Stimulated activated CD8-positive, alpha-beta memory T cell treated with anti-CD3 and anti-CD28 coated beads, Interleukin-7, amount 100 ng/mL, for 24 hours (primary cell): ENCODE measurements at places on chromosomes 16 and 17.
A peak's percentile ranks its signal among the peaks of the same experiment; 100 is the strongest.

- no peak for DNase-seq
Measured at GRCh38 chr16:84836234-84836647, 16.5 kb downstream of the CRISPLD2 start.

- no peak for DNase-seq
Measured at GRCh38 chr17:45081047-45081703, 20.1 kb downstream of the NMT1 start.

GRCh38 chr17:39225959-39226683 is 376 bp upstream of the STAC2 start:
- peak; percentile 43 for DNase-seq

DNA sequence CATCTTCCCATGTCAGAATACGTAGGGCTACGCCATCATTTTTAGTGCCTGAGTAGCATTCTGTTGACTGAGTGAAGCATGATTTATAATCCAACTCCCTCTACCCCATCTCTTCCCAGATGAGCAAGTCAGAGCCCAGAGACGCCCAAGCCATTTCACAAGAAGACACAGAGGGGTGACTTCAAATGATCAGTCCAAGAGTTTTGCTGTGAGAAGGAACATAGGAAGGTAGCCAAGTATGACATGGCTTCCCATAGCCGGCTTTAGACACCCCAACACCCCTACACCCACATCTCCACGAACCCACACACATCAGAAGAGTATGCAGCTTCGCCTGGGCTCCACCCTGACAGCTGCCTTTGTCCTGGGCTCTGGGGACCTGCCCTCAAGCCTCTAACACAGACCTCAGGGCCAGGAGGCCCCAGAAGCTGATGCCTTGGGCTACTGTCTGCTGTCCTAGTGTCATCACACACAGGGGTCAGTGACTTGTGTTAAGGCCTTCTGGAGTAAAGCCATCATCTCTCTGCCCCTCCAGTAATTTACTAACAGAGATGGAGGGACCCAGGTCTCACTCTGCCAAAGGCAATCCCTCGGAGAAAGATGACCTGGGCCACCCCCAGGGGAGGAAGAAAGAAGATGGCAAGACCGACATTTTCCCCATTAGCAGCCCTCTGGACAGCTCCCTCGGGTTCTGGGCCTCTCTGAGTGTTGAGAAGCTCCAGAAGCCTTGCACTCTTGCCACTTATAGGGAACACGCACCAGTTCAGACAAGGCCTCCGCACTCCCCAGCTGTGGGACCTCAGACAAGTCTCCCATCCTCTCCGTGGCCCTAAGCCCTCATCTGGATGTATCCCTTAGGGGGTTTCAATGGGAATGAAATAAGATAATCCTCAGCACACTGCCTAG is 38.7 kb upstream of the MRPS23 start:
- no peak for DNase-seq

GRCh38 chr17:35947156-35947585 is 3.7 kb upstream of the LYZL6 start:
- peak; percentile 35 for DNase-seq

DNA sequence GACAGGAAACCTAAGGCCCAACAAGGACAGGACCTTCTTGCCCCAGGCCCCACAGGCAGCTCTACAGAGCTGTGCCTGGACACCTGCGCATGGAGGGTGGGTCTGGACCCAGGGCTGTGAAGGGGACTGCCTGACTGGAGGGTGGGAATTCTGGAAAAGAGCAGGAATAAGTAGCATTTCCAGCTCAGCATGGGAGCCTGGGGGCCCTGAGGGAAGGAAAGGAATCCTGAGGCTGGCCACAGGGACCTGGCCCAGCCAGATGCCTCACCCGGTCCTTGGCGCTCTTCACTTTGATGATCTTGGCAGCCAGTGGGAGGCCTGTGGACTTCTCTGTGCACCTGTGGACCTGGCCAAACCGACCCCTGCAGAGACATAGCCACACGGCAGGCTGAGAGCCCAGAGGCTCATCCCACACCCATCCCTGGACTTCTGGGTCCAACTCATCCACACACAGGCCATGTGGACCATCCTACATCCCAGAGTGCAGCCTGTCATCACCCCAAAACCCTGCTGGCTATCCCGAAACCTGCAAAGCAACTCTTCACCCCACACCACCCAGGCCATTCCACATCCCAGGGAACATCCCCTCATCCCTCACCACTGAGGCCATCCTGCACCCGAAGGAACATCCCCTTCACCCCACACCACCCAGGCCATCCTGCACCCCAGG is 18.7 kb downstream of the MYLK3 start:
- DNase-seq, result no peak

DNA sequence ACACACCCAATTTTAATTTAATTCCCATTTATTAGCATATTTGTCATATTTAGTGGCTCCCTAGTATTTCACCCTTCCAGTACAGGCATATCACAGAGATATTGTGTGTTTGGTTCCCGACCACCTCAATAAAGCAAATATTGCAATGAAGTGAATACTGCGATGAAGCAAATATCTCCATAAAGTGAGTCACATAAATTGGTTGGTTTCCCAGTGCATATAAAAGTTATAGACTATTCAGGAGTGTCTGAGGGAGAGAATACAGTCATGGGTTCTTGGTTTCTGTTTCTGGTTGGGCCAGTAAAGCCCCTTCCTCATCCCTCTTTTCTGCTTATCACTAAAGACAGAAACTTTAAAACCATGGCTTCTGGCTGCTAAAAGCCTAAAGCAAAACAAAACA is 295.4 kb upstream of the AXIN2 start:
- DNase-seq, result no peak

- no peak for DNase-seq
Measured at GRCh38 chr17:28716740-28717577, 709 bp downstream of the RAB34 start.

- DNase-seq, result no peak
Measured at GRCh38 chr16:27760789-27761176, 210.8 kb downstream of the KATNIP start.

- DNase-seq, result no peak
Measured at GRCh38 chr16:82509691-82510430, 116.9 kb upstream of the CDH13 start.

- no peak for DNase-seq
Measured at GRCh38 chr17:39711851-39712250, 12.0 kb downstream of the ERBB2 start.

DNA sequence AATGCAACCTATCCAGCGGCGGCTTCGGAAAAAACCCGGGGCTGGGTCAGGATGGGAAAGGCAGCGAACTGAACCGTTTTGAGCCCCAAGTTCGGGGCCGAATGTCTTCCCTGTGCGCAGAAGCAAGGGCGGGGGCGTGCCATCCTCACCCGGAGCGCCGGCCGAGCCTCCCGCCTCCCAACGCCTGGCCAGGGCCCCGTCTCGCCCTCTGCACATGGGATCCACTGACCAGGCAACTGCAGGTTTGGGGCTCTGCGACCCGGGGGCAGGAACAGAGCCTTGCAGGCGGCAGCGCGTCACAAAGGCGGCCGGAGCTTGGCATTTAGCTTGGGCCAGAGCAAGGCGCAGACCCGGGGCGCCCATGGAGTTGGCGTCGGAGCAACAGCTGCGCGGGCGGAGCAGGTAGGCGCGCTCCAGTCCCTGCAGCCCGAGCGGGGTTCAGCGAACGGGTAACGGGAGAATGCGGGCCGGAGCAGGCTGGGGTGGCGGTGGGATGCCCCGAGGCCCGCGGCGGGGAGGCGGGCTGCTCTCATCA is at the start of gene FBXO39:
Gene FBXO39 (plus strand): TSS at position 345 of the 535 bp plus-strand sequence. CDS start 3,654 bp downstream, outside the sequence.
- DNase-seq, result no peak

DNA sequence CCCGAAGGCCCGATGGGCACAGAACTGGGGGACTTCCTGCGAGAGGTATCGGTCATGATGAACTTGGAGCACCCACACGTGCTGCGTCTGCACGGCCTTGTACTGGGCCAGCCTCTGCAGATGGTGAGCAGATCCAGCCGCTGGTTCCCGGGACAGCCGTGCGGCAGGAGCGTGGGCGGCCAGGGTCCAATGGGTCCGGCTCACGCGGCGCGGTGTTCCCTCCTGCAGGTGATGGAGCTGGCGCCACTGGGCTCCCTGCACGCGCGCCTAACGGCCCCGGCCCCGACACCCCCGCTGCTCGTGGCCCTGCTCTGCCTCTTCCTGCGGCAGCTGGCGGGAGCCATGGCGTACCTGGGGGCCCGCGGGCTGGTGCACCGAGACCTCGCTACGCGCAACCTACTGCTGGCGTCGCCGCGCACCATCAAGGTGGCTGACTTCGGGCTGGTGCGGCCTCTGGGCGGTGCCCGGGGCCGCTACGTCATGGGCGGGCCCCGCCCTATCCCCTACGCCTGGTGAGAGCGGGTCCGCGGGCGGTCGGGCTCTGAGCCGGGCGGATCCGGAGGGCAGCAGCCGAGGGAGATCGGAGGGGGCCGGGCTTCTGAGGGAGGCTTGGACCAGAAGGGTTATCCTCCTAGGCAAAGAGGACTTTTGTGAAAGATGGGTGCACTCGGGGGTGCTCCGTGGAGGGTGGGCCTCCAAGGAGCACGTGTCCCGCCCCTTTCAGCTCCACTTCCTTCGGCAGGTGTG is 3.0 kb downstream of the TNK1 start:
- peak; percentile 36 for DNase-seq

GRCh38 chr16:81251871-81252270 is 13.4 kb downstream of the BCO1 start:
- DNase-seq, result no peak

DNA sequence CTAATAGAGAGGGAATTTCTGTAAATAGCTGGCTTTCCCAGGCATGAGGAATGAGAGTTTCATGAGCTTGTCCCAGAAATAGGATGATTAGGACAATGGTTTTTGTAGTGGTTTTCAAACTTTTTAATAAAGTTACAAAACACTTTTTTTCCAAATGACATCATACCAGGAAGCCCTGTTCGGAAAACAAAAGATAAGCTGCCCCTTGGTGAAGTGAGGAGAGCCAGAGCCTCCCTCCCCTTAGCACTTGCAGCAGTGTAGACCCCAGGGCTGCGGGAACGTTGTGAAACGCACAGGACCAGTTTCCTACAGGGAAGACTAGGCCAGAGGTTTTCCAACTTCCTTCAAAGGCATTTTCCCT is 7.6 kb downstream of the FBRS start:
- DNase-seq, result no peak

DNA sequence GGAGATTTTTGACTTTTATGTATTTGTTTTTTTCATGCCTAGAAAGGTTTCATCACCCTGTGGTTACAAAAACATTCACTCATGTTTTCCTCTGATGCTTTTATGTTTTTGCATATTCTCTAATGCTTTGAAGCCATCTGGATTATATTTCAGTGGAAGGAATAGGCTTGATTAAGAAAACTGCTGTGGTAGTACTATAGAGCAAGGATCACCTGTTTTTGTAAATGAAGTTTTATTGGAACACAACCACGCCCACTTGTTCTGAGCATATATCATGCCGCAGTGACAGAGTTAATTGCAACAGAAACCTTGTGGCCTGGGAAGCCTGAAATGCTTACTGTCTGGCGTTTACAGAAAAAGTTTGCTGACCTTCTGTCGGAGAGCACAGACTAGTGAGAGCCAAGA is 11.5 kb downstream of the COX10 start:
- DNase-seq, result no peak

- DNase-seq, result no peak
Measured at GRCh38 chr17:77926981-77927380, 31.5 kb upstream of the TNRC6C start.

DNA sequence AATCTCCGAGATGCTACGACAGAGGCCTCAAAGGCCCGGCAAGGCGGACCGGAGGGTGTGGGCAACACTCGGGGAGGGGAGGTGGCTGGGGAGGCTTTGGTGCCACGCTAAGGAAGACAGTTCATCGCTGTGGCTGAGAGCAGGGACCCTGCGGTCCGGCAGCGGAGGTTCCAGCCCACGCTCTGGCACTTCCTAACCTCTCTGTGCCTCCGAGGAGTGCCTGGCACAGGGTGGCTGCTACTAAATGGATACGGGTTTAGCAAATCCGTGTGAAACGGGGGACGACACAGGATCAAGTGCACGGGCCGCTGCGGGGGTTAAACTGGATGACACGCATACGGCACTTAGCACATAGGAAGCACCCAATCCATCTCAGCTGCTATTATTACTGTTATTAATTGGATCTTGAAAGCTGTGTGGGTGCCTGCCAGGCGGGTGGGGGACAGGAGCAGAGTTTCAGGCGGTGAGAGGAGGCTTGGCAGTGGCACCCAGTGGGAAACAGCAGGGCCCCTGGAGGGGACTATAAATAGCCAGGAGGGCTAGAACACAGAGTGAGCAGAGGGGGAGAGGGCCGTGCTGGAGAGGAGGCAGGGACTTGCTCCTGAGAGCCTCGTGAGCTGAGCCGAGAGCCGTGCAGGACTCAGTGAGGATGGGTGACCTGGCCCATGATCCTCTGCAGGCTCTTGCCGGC is 45.0 kb downstream of the ABR start:
- no peak for DNase-seq

GRCh38 chr16:61797961-61798507 is 238.2 kb downstream of the CDH8 start:
- DNase-seq, result no peak

DNA sequence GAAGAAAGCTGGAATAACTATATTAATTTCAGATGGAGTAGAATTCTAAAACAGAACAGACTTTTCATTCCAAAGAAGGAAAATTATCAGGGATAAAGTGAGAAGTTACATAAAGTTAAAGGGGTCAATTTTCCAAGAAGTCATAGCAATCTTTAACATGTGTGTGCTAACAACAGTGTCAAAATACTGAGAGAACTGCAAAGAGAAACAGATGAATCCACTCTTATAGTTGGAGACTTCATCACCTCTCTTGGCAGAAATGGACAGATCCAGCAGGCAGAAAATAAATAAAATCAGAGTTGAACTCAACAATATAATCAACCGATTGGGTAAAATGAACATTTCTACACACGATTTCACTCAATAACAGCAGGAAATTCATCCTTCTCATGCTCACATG is 5.4 kb downstream of the ABCA9 start:
- DNase-seq, result no peak

- no peak for DNase-seq
Measured at GRCh38 chr16:88523309-88524161, 46.7 kb upstream of the ZC3H18 start.

DNA sequence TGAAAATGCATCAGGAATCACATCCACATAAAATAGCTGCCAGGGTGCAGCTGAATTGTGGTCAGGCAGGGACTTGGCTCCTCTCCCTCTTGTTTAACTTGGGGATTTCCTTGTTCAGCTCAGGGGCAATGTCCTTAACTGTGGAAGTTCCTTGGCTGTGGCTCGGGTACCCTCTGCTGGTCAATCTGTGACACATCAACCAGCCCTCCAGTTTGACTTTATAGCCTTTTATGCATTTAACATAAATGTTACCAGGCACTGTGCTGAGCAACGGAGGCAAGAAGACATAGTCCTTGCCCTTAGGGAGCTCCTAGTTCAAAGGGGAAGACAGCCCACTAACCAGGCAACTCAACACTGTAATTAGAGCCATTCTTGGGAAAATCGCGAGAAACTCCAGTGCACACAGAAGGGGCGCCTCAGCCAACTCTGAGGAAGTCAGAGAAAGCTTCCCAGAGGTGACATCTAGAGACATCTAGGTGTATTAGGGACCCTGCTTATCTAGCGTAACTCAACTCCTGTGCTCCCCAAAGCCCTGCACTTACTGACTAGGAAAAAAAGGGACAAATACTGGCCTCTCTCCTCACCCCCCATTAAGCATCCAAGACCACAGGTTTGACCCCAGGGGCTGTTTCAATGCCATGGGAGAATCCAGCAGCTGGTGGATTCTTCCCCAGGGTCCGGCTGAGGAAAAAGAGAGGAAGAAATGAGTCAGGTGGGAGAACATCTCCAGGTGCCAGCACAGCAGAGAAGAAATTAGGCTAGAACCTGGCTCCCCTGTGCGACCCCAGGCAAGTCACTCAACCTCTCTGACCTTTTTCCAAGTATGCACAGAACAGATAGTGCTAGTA is 17.3 kb upstream of the EEF2K start:
- no peak for DNase-seq
